ENCODE measurements at places on chromosomes 16 and 17.

DNA sequence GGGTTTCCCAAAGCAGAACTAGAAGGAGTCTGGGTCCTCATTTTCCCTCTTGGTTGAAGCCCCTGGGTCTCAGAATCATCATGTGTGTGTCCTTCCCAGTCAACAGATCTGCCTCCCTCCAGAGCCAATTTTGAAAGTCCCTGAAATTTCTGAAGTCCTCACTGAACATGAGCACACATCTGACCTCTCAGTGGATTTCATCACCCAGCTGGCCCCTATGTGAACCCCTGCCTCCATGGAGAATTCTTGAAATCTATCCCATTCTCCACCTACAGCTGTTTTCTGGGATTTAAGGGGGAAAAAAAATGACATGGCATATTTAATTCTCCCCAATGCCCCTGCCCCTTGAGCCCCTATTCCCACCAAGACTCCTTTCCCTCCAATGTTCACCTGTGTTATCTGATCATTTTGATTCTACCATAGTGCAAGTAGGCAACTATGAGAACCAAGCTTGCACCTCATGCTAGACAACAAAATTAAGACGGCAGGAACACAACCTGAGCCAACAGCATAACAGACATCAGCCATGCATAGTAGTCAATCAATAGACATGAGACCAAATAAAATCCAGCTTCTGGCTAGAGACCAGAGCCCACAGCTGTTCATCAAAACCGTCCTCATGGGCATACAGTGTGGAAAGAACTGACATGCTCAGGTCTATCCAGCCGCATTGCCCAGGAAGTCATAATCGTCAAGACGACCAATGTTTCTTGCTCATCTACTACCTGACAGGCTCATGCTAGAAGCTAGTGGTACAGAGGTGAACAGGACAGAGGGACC lies 14.9 kb downstream of the SOX9 start:
- H3K27me3 ChIP-seq: no peaks in the 10 kb centered on the region
- H3K36me3 ChIP-seq: no peaks in the 10 kb centered on the region
- DNase-seq: no peak

DNA sequence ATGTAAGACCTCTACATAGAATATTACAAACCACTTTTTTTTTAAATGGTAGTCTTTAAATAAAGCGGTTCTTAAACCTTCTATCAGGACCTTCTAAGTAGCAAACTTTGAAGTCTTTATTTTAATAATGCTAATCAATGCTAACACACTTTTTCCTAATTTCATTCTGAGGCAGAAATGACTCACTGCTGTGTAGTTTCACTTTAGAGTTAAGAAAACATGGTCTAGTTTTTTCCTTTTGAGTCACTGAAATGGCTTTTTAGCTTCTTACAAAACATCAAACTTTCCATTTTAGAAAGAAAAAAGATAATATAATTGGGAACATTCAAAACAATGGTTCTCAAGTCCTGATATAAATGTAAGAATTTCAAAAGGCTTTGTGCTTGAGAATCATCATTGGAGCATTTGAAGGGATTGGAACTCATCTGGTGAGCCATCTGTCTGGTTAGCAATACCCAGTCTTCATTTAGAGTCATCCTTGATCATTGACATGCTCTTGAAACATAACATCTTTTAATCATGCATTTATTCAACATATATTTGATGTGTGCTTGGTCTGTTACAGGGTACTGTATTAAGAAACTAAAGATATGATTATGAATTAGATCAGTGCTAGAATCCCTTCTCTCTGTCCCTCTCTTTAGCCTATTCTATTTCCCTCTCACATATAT lies 258.3 kb upstream of the MON1B start:
- H3K4me1 ChIP-seq: no peaks in the 10 kb centered on the region
- no peaks in the 10 kb centered on the region for H3K27me3 ChIP-seq
- no peak overlapping the region for H3K4me3 ChIP-seq
- H3K27ac ChIP-seq: no peak overlapping the region
- DNase-seq: no peak
- no peaks in the 10 kb centered on the region for H3K36me3 ChIP-seq

DNA sequence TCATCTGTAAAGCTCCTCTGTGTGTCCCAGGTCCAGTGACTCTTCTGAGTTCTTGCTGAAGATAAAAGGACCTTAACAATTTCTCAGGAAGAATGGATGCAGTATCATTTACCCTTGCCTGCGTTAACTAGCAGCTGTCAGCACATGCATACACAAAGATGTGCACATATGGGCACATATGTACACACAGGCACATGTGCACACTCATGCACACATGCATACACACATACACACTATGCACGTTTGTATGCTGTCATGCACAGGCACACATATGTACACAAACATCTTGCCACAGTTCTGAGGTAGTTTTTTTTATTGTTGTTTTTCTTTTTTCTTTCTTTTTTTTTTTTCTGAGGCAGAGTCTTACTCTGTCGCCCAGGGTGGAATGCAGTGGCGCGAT lies 24.9 kb downstream of the GP2 start:
- no peaks in the 10 kb centered on the region for H3K4me1 ChIP-seq
- no peaks in the 10 kb centered on the region for H3K36me3 ChIP-seq
- no peak overlapping the region for H3K4me3 ChIP-seq
- DNase-seq: no peak

GRCh38 chr16:63877401-63877800 lies 1244.5 kb downstream of the CDH11 start:
- H3K36me3 ChIP-seq: no peaks in the 10 kb centered on the region
- H3K27ac ChIP-seq: no peak overlapping the region
- H3K27me3 ChIP-seq: no peaks in the 10 kb centered on the region
- DNase-seq: no peak
- no peaks in the 10 kb centered on the region for H3K4me1 ChIP-seq
- H3K4me3 ChIP-seq: no peak overlapping the region

Data from uterus (tissue), 4 donors.